Airway epithelial cell (primary cell): ENCODE measurements at places on chromosomes 2 and 18. TPM values are rescaled to one million over a fixed set of nuclear protein-coding genes. Genes with fewer than 3 reads are reported as not detected.

Gene PROKR1
- not detected in 2 replicates for total RNA-seq

Gene CTDP1
- total RNA-seq = 19.9 and 23.1 TPM in 2 replicates

Gene TMEM169
- 0.07 and 3.2 TPM in 2 replicates for total RNA-seq

Gene NCKAP5
- 1.1 and 1.8 TPM in 2 replicates for total RNA-seq

Gene UGT1A10
- total RNA-seq = not detected in 2 replicates

Gene MROH2A
- not detected in 2 replicates for total RNA-seq
